Kidney (tissue), 22 donors: ENCODE measurements at places on chromosomes 5 and 9. TPM values are rescaled to one million over a fixed set of nuclear protein-coding genes. Genes with fewer than 3 reads are reported as not detected.
A peak's percentile ranks its signal among the peaks of the same experiment; 100 is the strongest.

DNA sequence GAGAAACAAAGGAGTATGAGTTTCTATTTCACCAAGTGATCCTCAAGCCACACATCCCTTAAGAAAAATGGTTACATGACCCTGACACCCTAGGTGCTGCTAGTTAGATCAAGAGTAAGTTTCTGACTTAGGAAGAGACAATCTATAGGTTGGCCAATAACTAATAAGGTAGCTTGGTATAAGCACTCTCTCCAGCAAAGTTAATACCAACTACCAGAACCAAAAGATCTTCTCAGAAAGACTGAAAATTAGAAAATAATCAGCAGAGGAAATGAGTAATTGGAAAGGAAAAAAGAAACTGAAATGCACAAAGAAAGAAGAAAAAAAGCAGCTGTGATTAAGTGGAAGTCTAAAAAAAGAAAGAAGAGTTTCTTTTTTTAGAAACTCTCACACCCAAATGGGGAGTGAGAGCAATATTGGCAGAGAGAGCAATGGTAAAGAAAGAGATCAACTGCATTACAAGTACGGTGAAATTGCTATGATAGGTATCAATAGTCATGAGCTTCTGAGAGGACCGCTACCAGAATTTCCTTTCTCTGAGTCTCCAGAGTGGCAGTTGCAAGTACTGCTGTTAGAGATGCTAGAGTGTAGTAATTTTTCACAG lies 195.5 kb downstream of the TMEM167A start:
- DNase-seq: no peak

- DNase-seq: no peak
Measured at GRCh38 chr5:54390015-54390414, 65.5 kb upstream of the HSPB3 start.

DNA sequence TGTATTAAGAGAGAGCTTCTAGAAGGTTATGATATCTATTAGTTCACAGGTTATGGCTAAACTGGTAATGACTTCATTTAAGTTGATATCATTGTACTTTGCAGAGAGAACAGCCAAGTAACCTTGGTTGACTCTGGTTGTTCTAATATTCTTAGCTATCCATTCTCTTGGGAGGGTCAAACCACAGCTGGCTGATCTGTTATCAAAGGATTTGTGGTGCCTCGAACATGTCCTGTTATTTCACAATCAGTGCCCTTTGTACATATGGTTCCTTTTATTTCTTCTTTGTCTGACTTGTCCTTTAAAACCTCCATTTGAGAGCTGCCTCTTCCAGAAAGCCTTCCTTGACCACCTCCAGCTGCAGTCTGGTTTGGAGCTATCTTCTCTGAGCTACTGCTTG lies 61.7 kb downstream of the PDE8B start:
- DNase-seq: no peak

DNA sequence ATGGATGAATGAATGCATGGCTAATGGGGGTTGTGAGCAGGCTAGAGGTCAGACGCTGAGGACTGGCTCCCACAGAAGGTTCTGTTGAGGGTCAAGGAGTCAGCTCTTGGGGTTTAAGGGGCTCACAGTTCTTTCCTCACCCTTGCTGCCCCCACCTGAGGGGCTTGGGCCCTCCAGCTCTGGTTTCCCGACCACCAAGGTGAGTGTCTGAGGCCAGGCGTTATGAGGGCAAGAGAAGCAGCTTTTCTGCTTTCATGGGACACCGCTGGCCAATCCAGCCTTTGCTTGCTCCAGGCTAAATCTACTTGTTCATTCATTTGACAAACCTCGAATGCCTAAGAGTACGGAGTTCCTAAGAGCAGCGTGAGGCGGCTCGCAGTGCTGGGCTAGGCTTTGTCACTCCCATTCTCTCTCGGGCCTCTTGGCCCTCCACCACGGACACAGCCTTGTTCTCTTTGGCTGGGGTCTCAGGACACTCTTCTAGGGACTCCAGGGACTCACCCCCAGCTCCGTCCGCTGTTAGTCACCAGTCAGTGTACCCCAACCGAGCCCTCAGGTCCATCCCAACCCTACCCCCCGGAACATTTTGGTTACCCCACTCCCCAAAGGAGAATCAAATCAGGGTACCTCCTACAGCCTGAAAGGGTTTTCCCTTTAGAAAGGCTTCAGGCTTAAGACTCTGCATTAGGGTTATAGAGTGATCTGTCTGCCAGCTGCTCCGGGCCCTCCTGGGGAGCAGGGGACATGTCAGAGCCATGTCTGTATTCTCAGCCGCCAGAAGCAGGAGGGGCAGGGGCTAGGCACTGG lies 210.1 kb upstream of the MVB12B start:
- DNase-seq: peak; percentile 25

DNA sequence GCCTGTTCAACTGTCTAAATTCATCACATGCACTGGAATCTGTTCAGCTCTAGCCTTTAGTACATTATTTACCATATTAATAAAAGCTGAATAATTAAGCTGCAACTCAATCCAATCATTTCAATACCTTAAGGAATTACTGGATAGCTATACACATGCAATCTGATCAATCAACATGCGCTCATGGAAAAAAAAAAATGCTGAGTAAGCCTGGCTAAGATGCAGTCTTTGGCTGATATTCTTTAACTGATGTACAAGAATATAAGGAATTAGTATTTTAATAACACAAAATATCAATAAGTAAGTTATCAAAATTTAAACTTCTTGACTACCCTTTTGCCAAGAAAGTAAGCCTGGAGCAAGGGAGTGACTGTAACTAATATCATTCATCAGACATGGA lies 15.9 kb downstream of the EFNA5 start:
- DNase-seq: no peak

DNA sequence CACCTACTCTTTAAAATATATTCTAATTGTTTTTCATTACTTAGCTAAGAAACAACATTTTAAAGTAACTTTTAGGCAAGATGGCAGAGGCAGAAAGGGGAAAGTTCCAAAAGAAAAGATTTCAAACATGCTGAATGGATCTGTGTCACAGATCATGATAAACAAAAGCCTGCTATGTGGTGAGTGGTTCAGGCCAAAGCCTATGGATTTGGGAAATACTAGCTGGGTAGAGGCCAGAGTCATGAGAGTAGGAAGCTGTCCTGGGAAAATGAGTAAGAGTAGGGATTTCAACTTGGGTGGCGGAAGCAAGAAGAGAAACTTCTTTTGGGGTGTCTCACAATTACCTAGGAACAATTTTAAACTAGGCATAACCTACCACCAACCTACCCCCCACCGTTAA lies 68.7 kb upstream of the GRHPR start:
- DNase-seq: no peak

DNA sequence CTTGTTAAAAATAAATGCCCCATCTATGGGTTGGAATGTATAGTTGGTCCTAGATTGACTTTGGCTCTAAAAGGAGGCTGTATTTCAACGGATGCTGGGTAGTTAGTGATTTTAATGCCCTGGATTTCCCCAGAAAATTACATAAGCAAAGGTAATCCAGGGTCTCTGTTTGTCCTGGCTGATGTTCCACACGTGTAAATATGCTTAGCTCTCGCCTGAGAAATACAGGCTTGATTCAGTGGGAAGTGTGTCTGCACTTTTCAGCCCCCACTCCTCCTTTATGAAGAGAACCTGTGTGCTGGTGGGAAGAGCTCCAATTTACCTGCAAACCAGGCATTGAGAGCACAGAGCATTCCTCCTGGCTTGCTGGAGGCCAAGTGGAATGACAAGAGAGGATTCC lies 294.6 kb upstream of the CLINT1 start:
- no peak for DNase-seq

DNA sequence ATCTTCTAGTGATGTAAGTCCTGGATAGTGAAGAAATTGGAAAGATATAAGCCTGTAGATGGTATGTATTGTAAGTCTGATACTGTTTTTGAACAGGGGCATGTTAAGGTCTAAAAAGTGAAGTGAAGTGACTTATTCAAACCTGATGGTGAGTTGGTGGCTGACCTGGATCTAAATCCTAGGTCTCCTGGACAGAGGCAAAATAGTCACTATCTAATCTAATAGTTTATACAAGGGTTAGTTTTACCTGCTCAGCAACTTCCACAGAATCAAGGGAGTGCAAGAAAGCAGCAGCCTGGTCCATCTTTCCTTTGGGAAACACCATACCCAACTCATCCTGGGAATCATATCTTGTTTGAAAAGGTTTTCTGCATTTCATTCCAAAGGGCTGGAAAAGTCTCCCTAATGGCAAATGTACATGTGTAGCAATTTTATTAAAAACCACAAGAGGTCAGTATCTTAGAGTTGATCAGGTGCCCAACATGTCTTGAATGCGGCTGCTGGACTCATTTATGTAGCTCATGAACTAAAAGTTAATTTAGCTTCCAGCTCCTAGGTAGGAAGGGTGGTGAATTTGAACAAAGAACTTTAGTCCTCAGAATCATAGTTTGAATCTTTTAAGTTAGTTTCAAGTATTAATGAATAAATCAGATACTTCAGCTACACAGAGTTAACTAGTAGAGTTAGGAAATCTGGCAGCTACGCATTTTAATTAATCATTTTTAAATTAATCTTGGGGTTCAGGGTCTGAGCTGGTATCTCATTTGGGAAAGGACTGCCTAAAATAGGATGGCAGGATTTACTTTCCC lies 26.0 kb downstream of the SKP2 start:
- peak; percentile 49 for DNase-seq

- DNase-seq: no peak
Measured at GRCh38 chr5:10579536-10580521, 16.0 kb downstream of the ANKRD33B start.

DNA sequence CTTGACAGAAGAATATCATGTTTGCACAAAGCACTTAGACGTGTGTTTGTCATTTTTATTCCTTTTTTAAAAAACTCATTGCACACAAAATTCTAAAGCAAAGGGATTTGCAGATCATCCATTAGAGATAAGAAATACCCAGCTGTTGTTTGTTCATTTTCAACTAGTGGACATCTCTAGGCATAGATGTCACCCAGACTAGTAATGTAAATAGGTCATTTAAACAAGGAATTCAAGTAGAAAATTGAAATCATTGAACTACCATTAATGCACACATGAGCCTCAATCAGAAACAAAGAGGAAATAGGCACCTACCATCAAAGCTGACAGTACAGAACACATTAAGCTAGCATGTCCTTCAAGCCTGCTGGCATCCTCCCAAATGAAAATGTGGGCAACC lies 107.3 kb downstream of the OR2K2 start:
- no peak for DNase-seq

GRCh38 chr9:110650261-110650660 lies 18.3 kb upstream of the MUSK start:
- no peak for DNase-seq

- DNase-seq: no peak
Measured at GRCh38 chr9:89844075-89844474, 239.3 kb downstream of the GADD45G start.

GRCh38 chr5:72681781-72682180 lies 134.7 kb upstream of the TNPO1 start:
- no peak for DNase-seq

DNA sequence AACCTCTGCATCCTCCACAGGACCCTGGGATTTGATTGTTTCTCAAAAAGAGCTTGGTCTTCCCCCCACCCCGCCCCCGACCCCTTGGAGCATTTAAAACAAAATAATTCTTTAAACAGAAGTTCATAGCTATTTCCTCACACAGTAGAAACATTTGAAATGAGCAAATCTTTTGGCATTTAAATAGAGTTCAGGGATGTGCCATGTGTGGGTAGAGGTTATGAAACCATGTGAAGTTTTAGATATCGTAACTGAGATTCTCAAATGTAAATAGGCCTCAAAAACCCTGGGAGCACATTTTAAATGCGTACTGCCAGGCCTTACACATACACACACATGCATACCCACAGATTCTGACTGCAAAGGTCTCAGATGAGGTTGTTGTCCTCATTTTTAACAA lies 66.5 kb downstream of the EPB41L4B start:
- no peak for DNase-seq

- no peak for DNase-seq
Measured at GRCh38 chr5:32083981-32084430, 90.1 kb downstream of the GOLPH3 start.

DNA sequence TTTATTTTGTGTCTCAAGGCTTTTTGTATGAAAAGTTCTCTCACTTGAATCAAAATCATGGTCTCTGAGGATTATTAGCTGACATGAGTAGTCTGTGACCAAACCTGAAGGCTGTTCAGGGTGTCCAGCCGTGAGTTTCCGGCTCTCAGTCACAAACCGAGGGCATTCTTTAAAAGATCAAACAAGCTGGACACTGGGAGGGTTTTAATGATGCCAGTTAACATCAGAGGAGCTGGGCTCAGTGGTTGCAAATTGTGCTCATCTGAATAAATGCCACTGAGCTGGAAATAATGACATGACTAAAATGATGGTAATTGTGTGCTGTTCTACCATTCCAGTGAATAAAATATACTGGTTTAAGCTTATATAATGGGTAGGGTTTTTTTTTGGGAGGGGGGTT lies 153.1 kb downstream of the FOCAD start:
- DNase-seq: no peak

- DNase-seq: peak; percentile 77
Measured at GRCh38 chr5:15285901-15286583, 213.9 kb upstream of the FBXL7 start.

DNA sequence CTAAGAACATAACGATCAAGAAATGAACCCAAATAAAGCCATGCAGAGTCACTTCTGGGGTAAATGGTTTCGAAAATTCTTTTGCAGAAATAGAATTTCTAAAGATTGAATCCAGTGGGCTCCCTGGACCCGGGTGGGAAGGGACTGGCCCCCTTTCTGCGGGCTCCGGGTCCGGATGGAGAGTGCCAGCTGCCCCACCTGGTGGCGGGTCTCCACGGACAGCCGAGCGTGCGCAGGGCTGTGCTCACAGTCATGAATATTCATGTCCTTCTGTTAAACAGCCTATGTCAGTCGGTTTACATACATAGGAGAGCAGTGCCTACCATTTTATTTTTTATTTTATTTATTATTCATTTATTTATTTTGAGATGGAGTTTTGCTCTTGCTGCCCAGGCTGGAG lies 4.7 kb upstream of the PPP1R26 start:
- peak; percentile 71 for DNase-seq

- no peak for DNase-seq
Measured at GRCh38 chr5:35152733-35153132, 77.6 kb downstream of the PRLR start.

DNA sequence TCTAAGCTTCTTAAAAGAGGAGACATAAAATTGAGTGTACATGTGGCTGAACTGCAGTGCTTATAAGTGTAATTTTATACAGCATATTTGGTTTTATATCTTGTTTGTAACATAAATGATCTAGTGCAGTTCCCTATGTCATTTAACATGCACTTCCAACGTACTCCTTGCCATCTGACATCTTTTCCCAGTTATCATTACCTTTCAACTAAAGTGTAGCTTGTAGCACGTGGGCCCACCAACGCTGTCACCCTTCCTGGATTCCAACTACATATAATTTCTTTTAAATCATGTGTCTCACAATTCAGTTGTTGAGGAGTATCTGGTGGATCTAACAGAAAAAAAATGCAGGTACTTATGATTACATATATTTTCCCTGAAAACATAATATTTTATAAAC lies 50.1 kb downstream of the LIFR start:
- no peak for DNase-seq

Gene WDR38
- polyA plus RNA-seq: not detected

Gene RAD23B
- 40.5 TPM for polyA plus RNA-seq

Gene SLC1A1
- 19.6 TPM for polyA plus RNA-seq

Gene GALNT12
- polyA plus RNA-seq: 3.6 TPM

Gene ADCY2
- 0.17 TPM for polyA plus RNA-seq

Gene SNX24
- 27.0 TPM for polyA plus RNA-seq

Gene TEK
- 16.1 TPM for polyA plus RNA-seq

Gene GCNT4
- polyA plus RNA-seq: 2.6 TPM

Gene INSL6
- not detected for polyA plus RNA-seq

Gene IGFBPL1
- not detected for polyA plus RNA-seq

Gene TAF1L
- polyA plus RNA-seq: not detected
